Activated B cell treated with CpG ODN at 0.5 μM for 24 hours (primary cell): ENCODE measurements at places on chromosomes 3 and 15.

GRCh38 chr3:107430996-107431245 is 53.7 kb downstream of the CCDC54 start:
- H3K36me3 ChIP-seq: peaks cover 4% of the 10 kb centered on the region
- peaks cover 47% of the 10 kb centered on the region for H3K4me1 ChIP-seq
- H3K27me3 ChIP-seq: no peaks in the 10 kb centered on the region
- peak overlapping the region; percentile 77 for H3K27ac ChIP-seq
- H3K4me3 ChIP-seq: peak overlapping the region; percentile 89

GRCh38 chr3:51343918-51344687 is 41.0 kb upstream of the MANF start:
- H3K4me1 ChIP-seq: no peaks in the 10 kb centered on the region
- DNase-seq: no peak
- H3K4me3 ChIP-seq: no peak overlapping the region
- H3K36me3 ChIP-seq: no peaks in the 10 kb centered on the region
- H3K27ac ChIP-seq: no peak overlapping the region

- H3K36me3 ChIP-seq: no peaks in the 10 kb centered on the region
- no peak overlapping the region for H3K27ac ChIP-seq
- no peak overlapping the region for H3K4me3 ChIP-seq
- H3K4me1 ChIP-seq: no peaks in the 10 kb centered on the region
- no peak for DNase-seq
These were observed 62.9 kb downstream of the FBN1 start for GRCh38 chr15:48582452-48583247.

DNA sequence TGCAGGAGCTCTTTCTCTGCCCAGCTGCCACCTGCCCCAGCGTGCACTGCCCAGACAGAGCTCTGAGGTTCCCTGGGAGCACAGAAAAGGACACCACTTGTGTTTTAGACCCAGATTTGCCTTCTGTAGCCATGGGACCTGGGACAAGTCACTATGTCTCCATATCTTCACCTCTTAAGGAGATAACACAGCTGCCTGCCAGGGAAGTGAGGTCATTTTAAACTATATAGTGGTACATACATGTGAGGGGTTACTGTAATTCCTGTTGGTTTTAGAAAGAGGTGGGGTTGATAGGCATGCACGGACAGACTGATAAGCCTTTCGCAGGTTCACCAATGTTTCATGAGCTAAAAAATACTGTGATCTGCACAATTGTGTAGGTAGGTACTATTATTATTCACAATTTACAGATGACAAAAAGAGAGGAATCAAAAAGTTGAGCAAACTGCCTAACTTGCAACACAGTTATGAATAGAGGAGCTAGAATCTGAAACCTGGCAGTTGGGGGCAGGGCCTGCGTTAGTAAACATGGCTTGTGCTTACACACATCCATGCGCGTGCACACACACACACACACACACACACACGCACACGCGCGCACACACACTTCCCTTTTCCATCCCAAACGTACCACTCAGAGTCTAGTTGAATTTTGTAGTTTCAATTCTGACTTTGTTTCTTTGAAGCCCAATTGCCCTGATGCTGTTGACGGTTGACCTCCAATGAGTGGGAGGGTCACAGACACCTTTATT is 193.6 kb downstream of the FAM43A start:
- H3K27me3 ChIP-seq: peaks cover 7% of the 10 kb centered on the region
- peak overlapping the region; percentile 6 for H3K27ac ChIP-seq
- H3K4me3 ChIP-seq: no peak overlapping the region
- no peak for DNase-seq
- H3K36me3 ChIP-seq: no peaks in the 10 kb centered on the region

- no peak overlapping the region for H3K27ac ChIP-seq
- no peaks in the 10 kb centered on the region for H3K4me1 ChIP-seq
- no peak for DNase-seq
- H3K36me3 ChIP-seq: no peaks in the 10 kb centered on the region
- H3K4me3 ChIP-seq: no peak overlapping the region
- peaks cover 7% of the 10 kb centered on the region for H3K27me3 ChIP-seq
These were observed 563.4 kb upstream of the TGFBR2 start for GRCh38 chr3:30042916-30043555.

DNA sequence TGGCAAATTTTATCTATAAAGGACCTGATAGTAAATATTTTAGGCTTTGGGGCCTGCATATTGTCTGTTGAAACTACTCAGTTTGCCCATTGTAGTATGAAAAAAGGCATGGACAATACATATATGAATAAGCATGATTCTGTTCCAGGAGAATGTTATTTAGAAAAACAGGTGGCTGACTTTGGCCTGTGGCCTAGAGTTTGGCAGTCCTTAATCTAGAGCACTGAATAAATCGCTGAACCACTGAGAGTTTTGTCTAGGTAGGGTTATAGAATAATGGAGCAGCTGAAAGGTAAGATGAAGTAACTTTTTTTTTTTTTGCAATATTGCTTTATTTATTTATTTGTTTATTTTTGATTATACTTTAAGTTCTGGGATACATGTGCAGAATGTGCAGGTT is 75.0 kb downstream of the LRRC49 start:
- no peaks in the 10 kb centered on the region for H3K36me3 ChIP-seq
- H3K27ac ChIP-seq: no peak overlapping the region
- no peak overlapping the region for H3K4me3 ChIP-seq
- no peaks in the 10 kb centered on the region for H3K27me3 ChIP-seq
- no peak for DNase-seq

DNA sequence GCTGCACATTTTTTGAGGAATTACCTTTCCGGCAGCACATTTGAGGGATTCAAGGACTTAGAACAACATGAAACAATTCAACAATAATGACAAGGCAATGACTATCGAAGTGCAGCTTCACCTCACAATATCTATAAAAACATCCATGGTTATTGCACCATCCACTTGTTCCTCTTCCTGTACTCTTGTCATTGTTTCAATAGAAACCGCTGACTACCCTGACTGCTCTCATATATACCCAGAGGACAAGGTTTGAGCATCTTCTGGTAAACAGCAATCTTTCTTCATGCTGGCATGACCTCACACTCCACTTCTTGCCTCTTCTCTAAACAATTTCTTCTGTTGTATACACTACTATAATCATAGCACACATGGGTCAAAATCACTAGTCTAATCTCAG is 864.9 kb downstream of the FHIT start:
- no peak overlapping the region for H3K27ac ChIP-seq
- no peak overlapping the region for H3K4me3 ChIP-seq
- DNase-seq: no peak
- H3K27me3 ChIP-seq: no peaks in the 10 kb centered on the region
- H3K36me3 ChIP-seq: no peaks in the 10 kb centered on the region

DNA sequence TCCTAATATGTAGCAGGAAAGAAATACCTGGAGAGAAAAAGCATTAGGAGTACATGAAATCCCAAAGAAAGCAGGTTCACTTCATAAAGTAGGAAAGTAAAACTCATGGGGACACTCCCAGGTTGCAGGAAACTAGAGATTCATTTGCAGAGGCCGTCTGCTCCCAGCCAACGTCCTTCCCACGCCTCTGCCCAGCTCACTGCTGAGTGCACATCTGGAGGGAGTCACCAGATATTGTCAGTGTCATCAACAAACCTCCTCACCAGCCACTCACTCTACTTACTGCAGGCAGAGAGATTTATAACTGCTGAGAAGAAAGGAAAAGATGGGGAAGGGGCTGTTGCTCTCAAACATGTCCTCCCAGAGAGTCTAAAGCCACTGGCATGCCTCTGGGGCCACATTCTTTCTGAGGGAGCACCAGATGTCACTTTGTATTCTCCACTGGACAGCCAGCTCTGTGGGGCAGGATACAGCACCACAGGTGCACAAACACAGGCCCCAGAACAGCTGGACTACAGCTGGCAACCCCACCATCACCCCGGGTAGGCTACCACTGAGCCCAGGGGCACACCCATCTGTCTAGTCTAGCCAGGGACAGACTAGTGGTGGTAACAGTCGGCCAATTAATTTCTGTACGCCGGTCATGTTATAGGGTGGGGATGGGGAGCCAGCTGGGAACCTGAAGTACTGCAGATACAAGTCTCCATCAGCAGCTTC is 64.5 kb downstream of the NPTN start:
- DNase-seq: no peak
- H3K36me3 ChIP-seq: peaks cover 96% of the 10 kb centered on the region
- H3K4me3 ChIP-seq: no peak overlapping the region
- no peaks in the 10 kb centered on the region for H3K4me1 ChIP-seq
- no peaks in the 10 kb centered on the region for H3K27me3 ChIP-seq

DNA sequence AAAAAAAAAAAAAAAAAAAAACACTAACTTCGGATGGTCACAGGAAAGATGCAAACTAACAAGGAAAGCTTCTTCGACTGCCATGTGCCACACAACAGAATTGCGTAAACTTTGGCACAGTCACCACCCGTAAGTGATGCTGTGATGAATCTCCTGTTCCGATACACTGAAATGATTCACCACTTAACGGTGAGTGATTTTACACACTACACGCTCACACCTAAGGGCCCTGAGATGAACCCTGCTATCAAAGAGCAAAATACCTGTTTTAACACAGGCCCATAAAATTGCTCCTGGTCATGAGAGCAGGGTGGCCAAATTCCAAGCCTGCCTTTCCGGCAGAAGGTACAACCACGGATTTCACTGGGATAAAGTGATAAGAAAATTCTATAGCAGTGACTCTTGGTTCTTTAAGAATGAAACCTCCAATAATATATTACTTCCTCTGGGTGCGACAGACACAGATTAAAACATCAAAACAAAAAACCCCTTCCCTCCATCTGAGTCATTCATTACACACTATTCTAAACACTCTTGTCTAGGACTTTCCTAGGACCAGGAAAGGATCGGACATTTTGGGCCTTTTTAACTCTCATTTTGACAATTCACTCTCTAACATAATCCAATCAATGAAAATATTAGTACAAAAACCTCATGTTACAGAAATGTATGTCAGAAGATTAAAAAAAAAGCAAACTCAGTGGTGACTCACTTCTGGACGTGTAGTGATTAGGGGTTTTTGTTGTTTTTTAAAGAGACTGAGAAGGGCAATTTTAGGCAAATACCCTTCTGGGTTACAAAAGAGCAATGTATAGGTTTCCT is 28.3 kb downstream of the LRIG1 start:
- H3K36me3 ChIP-seq: no peaks in the 10 kb centered on the region
- peak overlapping the region; percentile 95 for H3K27ac ChIP-seq
- peaks cover 58% of the 10 kb centered on the region for H3K4me1 ChIP-seq
- H3K4me3 ChIP-seq: peak overlapping the region; percentile 71
- peak; percentile 32 for DNase-seq

DNA sequence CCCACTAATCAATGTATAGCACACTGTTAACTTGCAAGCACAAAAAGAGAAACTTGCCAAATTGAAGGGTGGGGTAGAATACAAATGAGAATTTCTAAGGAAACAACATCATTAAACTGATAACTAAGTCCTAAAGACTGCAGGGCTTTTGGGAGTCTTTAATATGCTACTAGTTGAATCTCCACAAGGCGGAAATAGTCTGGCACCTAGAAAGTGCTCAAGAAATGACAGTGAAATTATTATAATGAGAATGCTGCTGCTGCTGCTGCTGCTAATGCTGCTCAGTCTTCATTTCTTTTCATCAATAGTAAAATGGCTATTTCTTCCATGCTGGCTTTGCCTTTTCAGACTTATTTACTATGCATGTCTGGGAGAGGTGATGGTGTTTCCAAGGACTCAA is 91.8 kb downstream of the BTD start:
- peaks cover 6% of the 10 kb centered on the region for H3K4me1 ChIP-seq
- H3K27me3 ChIP-seq: no peaks in the 10 kb centered on the region
- peaks cover 69% of the 10 kb centered on the region for H3K36me3 ChIP-seq
- no peak for DNase-seq

GRCh38 chr3:124985349-124985748 is 50.8 kb upstream of the MUC13 start:
- H3K4me1 ChIP-seq: peaks cover 3% of the 10 kb centered on the region
- no peak overlapping the region for H3K4me3 ChIP-seq
- no peak overlapping the region for H3K27ac ChIP-seq
- H3K36me3 ChIP-seq: peaks cover 10% of the 10 kb centered on the region
- no peaks in the 10 kb centered on the region for H3K27me3 ChIP-seq
